ENCODE measurements at places on chromosomes 4 and X.

DNA sequence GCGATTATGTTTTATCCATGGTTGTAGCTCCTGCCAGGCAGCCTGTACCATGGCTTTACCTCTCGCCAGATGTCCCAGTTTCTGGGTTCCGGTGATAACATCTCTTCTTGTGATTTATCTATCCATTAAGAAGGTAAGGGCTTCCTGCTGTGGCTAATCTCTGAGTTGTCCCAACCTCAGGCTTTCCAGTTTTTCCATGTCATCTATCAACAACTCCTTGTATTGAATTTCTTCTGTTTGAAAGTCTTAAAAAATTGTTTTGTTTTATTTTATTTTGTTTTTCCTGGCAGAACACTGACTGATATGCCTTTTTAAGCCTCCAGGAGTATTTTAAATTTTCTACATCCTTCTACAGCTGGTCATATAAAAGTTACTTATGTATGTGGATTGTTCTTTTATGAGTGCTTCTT lies 241.9 kb downstream of the ANTXR2 start:
- no peak for DNase-seq

DNA sequence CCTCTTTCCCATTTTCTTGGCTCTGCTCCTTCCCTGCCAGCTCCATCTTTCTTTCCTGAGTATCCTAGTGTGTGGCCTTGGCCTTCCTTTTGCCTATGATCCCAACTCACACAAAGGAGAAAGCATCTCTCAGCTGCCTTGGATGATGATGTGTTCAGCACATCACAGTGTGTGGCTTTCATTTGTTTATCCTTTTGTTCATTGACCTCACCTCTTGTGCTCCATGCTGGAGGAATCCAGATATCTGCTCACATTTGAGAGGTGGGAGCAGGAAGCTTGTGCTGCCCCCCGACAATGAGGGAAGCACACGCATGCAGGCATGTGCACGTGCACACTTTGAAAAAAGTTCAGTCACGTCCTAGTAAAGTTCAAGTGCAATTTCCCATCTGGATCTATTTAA lies 131.0 kb downstream of the SMIM20 start:
- no peak for DNase-seq

DNA sequence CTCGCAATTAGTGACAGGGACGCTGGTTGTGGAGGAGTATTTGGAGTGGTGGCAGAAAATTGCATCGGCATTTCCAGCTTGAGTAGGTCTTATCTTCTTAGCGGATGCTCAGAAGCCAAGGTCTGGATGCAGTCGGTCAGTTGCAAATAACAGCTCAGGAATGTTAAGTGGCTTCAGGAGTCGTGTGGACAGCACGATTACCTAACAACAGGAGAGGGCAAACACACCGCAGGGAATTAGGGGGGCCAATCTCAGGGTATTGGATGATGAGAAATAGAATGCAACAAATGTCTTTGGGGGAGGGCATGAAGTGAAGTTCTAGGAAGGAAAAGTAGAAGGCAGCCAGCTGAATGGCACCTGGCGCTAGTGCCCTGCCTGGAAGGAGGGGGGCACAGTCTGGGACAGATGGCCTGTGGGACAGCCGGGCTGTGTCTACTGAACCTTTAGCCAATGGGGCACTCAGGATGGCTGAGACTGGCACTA lies 11.8 kb downstream of the RASL11B start:
- DNase-seq: no peak

DNA sequence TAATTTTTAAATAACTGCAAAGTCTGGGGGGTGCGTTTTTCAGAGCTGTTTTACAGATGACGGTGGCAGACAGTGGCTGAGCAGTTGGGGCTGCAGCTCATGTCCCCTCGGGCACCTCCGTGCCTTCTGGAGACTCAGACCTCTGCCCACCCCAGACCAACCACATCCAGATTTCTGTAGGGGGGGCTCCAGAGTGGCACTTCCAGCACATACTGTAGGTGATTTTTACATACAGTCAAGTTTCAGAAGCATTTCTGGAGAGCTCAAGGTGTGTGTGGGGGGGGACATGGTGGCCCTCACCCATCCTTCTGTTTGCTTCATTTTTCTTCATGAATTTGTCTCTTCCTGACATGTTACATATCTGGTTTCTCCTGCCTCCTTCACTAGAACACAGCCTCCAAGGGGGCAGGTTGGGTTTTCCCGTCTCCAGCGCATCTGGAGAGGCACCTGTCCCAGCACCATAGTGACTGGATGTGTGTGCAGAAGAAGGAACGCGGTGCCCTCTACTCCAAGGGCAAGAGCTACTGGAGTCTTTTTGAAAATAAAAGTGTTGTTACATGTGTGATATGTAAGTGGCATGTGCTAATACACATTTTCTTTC lies 37.5 kb downstream of the TMEM271 start:
- DNase-seq: no peak

- DNase-seq: no peak
Measured at GRCh38 chrX:10842646-10843045, 222.3 kb upstream of the MID1 start.

DNA sequence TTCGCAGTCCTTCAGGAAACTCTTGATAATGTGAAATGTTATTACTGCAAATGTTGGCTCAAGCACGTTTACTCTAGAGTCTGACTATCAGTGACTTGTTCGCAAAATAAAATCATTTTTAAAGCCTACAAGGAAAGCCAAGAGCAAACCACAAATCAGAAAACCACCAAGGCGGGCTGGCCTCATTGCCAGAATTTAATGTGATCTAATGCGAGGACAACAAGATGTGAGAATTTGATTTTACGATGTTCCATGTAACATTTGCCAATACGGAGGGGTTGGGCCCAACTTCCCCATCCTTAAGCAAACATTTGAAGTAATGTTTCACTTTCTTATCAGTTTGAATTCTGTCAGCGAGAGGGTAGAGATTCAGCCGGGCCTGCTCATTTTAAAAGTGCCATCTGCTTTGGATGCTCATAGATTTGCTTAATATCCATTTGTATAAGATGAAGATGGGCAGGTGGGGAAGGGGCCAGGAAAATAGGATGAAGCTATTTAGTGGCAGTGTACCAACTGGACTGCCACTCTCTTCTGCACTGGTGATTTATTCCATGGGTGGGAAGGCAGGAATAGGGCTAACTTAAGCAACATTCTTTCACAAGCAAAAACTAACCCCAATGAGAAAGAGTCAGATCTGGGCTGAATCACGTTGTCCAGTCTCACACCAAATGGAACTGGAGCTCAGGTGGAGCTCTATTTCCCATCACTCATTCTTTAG lies 225.3 kb downstream of the ANAPC10 start:
- no peak for DNase-seq

DNA sequence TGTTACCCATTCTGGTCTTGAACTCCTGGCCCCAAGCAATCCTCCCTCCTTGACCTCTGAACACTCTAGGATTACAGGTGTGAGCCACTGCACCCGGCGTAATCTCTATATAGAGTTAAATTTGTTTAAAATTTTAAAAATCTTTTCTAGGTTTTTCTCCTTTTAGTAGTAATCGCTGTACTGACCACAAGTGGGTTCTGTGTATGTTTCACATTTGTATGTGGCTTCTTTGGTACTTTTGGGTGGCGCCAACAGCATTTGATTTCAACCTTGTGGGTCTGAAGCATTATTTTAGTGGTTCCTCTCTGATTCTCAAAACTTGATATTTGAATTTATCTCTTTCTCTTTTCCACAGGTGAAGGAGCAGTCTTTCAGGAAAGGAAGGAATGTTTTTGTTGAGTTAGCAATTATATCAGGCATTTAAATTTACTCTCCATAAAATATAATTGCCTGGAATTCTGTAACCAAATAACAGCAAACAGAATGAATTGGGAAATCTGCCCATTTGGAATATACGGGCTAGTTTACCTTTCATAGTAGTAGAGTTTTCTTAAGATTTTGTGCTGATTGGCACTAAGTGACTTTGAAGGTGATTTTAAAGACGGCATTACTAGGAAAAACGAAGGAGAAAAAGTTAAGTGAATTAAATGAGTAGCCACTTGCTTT lies 29.5 kb downstream of the ARHGAP10 start:
- DNase-seq: no peak

GRCh38 chrX:9160698-9161329 lies 126.9 kb upstream of the FAM9B start:
- no peak for DNase-seq

- DNase-seq: no peak
Measured at GRCh38 chr4:173318648-173319211, 15.4 kb downstream of the HMGB2 start.

GRCh38 chrX:9604111-9604907 lies 139.5 kb downstream of the TBL1X start:
- DNase-seq: no peak

DNA sequence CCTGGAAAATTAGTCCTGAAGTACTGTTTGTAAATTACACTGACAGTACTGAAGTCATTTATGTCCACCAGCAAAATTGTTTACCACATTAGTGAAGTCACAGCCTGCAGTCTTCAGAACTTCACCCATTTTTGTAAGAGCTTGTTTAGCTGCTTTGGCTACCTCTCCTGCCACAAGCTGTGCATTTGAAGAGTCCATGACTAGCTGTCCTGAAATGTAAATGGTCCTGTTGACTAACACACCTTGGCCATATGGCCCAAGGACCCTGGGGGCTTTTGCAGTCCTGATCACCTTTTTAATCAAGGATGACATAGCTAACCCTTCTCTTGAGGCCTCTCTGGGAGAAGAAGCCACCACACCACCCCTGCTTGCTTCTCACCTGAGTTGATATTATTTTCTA lies 21.4 kb upstream of the ZNF518B start:
- no peak for DNase-seq

- no peak for DNase-seq
Measured at GRCh38 chr4:101596781-101597552, 193.6 kb upstream of the BANK1 start.

DNA sequence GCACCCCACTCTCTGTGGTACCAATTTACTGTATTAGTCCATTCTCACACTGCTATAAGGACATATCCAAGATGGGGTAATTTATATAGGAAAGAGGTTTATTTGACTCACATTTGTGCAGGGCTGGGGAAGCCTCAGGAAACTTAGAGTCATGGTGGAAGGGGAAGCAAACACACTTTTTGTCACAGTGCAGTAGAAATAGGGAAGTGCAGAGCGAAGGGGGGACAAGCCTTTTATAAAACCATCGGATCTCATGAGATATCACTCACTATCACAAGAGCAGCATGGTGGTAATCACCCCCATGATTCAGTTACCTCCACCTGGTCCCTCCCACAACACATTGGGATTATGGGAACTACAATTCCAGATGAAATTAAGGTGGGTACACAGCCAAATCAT lies 766.9 kb upstream of the PCDH10 start:
- no peak for DNase-seq

GRCh38 chr4:161314371-161314770 lies 849.4 kb downstream of the FSTL5 start:
- no peak for DNase-seq

DNA sequence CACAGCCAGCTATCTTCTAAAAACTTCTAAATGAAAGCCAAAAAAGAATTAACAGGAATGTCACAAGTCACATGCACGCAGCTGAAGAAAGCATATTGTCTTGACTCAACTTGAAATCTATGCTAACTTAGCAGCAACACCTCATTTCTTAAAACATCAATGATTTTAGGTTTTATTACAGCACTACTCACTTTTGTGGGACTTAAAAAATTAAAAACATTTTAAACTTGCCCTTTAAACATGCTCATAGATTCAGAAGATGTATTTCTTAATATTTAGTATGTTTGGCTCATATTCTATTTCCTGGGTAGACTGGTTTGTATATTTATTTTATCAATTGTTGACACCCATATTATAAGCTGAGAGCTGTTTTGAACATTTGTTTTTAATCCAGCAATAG lies 279.4 kb downstream of the NKX6-1 start:
- no peak for DNase-seq

- DNase-seq: no peak
Measured at GRCh38 chr4:128550060-128550459, 259.4 kb upstream of the JADE1 start.

DNA sequence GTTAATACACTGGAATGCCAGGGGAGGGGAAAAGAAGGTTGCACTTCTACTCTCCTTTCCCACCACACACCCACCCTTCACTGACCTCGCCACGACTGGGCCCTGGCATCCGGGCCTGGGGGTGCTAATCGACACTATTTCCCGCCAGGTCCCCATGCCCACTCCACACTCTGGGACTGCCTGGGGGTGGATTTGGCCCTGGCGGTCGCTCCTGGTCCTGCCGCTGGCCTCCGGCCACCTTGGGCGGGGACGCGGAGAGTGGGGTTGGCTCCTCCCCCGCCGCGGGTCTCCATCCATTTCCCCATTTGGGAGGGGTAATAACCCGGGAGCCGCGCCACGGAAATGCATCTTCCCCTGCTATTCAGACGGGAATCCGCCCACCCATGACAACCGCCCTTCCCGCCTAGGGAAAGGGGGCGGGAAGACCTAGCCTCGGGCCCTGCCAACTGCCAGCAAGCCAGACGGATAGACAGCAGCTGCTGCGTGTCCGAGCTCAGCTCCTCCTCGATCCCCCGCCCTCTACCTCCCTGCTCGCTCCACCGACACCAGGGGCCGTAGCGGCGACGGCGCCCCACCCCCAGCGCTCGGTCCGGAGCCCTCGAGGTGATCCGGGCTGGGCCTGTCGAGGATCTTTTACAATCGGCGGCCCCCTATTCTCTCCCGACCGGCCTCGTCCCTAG lies 78.1 kb downstream of the RLIM start:
- peak; percentile 17 for DNase-seq

DNA sequence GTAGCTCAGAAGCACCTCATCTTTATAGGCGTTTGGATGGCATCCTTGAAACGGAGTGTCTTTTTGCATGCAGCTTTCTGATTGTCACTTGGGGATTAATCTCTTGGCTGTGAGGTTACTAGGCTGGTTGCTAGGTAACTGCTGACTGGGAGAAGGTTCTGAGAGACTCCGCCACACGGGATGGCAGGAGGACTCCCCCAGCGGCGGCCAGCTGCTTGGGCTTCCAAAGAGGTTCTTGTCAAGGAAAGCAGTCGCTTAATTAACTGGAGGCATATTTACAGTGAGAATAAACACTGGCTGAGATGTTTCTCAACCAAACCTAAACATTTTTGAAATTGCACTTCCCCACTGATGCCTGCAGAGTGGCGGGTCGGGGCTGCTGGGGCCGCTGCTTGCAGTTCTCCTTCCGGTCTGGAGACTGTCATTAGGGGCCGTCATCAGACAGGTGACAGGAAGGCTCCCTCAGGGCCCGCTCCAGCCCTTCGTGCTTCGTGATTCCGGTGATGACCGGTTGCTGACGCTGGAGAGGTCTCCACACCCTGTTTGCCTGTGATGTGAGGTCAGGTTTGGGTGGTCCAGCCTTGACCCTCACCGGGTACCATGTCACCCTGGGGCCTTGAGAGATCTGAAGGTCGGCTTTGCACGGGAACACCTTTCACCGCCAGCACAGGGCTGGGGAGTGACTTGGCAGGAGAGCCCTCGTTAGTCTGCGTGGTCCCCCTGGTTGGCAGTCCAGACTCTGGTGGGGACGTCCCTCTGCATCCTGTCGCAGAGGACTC lies 9.1 kb downstream of the NSG1 start:
- DNase-seq: peak; percentile 23

- DNase-seq: no peak
Measured at GRCh38 chrX:129655547-129656249, 942 bp upstream of the APLN start.

DNA sequence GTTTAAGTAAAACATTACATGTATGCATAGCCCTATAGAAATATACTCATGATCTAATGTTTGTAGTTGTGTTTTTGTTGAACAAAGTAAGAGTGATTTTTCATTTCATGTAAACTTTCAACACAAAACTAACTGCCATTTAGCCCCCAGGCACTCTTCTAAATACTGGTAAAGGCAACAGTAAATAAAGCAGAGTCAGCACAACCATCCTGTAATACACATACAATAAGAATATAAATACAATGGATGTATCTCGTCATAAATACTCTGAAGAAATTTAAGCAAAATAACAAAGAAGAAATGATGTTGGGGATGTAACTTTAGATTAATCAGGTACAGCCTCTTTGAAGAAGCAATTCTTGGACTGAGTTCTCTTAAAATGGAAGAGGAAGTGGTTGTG lies 821.2 kb downstream of the ARAP2 start:
- DNase-seq: no peak
